ENCODE measurements at places on chromosomes 4 and X.

- DNase-seq = no peak
Measured at GRCh38 chrX:108223585-108223984, 132.0 kb downstream of the ATG4A start.

- no peak for DNase-seq
Measured at GRCh38 chr4:145870155-145871020, 68.2 kb downstream of the ZNF827 start.

DNA sequence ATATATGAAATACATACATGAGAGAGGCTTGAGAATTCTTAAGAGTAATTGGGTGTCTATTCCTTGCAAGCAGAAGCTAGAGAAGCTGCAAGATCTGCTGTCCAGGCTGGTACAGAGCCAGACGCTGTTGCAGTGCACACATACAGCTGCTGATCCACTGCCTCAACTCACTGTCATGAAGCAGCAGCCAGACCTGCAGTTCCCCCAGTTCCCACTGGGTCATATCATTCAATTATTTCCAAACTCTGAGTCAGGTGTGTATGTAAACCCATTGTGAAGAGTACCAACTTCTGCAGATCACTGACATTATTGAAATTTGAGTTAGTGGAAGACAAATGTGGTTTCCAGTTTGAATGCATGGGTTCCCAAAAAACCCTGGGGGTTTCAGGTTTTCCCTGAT, 1212.8 kb upstream of the ADGRL3 start:
- DNase-seq = no peak

- DNase-seq = no peak
Measured at GRCh38 chr4:7299010-7299907, 106.9 kb downstream of the SORCS2 start.

DNA sequence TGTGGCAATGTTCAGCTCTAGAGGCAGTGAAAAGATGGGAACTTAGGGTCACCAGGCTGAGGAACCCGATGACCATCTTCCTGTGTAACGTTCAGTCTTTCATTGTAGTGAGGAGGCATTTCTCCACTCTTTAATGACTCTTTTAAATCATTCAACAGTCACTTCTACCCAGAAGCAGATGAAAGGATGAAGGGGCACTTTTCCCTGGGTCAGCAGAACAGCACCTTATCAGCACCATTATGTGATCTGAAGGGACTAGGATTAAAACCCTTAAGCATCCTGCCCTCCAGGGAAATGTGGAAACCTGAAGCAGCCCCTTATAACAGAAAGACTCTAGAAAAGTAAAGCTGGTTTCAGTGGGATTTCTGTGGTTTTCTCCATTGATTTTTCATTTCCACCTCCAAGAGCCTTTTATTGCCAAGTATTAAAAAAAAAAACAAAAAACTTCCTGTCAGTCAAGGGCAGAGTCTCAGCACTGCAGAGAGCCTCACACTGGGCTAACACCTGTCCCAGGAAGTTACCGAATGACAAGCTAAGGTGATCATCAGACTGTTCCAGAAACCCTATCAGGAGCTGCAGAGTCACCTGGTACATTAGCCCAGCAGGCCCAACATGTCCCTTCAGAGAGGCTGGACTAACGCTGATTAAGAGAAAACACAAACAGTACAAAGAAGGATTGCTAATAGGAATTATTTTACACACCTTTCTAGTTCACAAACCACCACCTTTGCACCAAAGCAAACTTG, 185.9 kb downstream of the SHROOM3 start:
- no peak for DNase-seq
